ENCODE measurements at places on chromosomes 6 and 20. TPM values are rescaled to one million over a fixed set of nuclear protein-coding genes. Genes with fewer than 3 reads are reported as not detected.

RIPPLY2 gene
- 0.38 TPM for total RNA-seq

POLH gene
- 16.8 TPM for total RNA-seq

MICB gene
- total RNA-seq: 5.7 TPM

CCNC gene
- total RNA-seq: 55.9 TPM

NRN1 gene
- 8.5 TPM for total RNA-seq

GPR31 gene
- 0.16 TPM for total RNA-seq

NDUFAF5 gene
- total RNA-seq: 26.4 TPM

DNAAF9 gene
- total RNA-seq: 25.2 TPM

IMPG1 gene
- not detected for total RNA-seq

AKAP12 gene
- 84.6 TPM for total RNA-seq

STK4 gene
- 41.0 TPM for total RNA-seq

BEND3 gene
- total RNA-seq: 3.6 TPM
